ENCODE measurements at places on chromosomes 6 and 20. TPM values are rescaled to one million over a fixed set of nuclear protein-coding genes. Genes with fewer than 3 reads are reported as not detected.

Gene VGLL2
- total RNA-seq: not detected

- no peak for DNase-seq
Measured at GRCh38 chr6:56407883-56408410, 160.6 kb upstream of the COL21A1 start.

- no peak for DNase-seq
Measured at GRCh38 chr6:13702809-13703302, 8.8 kb downstream of the RANBP9 start.

GRCh38 chr6:50361641-50362331 lies 312.1 kb upstream of the DEFB112 start:
- DNase-seq: no peak

DNA sequence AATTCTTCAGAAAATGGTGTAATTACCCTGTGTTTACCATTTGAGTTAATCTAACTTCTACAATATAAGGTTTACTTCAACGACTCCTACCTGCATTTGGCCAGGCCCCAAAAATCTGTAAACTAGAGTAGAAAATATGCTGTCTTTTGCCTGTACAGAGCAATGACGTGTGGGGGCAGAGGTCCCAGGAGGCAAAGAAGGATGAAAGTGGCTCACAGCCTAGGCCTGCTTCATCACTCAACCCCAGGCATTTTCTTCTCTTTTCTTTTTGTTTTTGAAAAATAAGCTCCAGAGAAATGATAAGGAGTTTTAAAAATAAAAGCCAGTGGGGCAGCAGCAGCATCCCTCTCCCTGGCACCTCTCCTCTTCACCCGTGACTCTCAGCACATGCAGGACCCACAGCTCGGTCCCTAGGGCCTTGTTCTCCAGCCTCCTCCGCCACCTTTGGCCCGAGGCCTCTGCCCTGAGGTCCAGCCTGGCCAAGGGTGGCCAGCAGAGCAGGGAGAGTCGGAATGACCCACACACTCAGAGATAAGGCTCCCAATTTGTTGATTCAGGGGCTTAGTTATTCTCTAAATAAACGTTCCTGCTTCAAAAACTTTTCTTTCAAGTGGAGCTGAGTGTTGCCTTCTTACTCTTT lies 310.3 kb upstream of the RNF24 start:
- no peak for DNase-seq
